Bone marrow (tissue), 2 donors: ENCODE measurements at places on chromosomes 3 and 15.
A peak's percentile ranks its signal among the peaks of the same experiment; 100 is the strongest.

DNA sequence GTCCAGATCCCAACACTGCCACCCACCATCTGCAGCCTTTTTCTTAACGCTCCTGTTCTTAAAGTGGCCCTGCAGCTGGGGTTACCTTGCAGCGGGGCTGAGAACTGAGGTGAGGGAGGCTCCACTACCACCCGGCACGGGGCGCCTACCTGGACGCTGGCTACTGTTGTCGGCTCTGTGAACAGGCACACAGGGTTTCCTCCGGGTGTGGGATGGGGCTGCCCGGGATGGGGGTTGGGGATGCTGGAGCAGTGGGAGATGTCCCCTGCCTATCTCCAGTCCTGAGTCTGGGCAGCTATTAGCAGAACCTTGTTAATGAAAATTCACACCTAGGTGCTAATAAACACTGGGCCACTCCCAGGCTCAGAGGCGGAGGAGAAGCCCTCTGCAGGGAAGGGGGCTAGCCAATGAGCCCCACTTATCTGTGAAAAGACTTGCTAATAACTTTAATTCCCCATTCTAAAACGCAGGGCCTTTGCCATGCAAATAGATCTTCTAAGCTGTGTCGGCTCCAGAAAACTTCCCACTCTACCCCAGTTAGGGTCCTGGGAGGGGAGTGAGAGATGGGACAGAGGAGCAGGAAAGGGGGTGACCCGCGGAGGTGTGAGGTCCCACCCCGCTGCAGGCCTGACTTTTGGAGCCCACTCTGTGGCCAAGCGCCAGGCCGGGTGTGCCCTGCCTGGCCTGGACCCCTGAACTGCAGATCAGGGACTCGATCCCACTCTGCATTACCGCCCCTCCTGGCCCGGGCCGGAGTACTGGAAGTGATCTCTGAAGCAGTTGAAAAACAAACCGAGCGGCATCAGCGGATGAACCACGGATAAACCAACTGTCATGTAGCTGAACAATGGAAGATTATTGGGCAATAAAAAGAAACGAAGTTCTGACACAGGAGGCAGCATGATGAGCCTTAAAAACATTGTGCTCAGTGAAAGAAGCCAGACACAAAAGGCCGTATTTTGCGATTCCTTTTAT lies 3.1 kb downstream of the MESP1 start:
- no peak for DNase-seq

GRCh38 chr3:179735321-179735720 lies 82.5 kb downstream of the USP13 start:
- DNase-seq, result no peak

DNA sequence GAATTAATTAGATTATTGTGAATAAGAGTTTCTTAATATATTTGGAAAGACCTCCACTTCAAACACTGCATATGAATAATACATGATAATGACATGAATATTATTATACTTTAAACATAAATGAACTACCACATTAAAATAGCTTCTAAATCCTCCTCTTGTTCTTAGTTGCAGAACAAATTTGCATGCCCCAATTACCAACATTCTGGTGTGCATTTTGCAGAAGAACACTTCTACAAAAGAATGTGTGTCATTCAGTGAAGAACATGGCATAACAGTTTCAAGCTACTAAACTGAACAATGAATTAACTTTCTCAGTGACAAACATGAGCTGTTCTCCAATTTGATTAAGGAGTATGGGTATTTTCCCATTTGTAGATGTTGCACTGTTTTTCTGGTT lies 711.3 kb upstream of the NAALADL2 start:
- no peak for DNase-seq

GRCh38 chr15:95669146-95669922 lies 661.2 kb upstream of the NR2F2 start:
- DNase-seq, result no peak

- DNase-seq, result no peak
Measured at GRCh38 chr3:70824078-70824477, 511.6 kb upstream of the MDFIC2 start.

- peak; percentile 47 for DNase-seq
Measured at GRCh38 chr15:72285927-72286516, 13.7 kb upstream of the PARP6 start.

DNA sequence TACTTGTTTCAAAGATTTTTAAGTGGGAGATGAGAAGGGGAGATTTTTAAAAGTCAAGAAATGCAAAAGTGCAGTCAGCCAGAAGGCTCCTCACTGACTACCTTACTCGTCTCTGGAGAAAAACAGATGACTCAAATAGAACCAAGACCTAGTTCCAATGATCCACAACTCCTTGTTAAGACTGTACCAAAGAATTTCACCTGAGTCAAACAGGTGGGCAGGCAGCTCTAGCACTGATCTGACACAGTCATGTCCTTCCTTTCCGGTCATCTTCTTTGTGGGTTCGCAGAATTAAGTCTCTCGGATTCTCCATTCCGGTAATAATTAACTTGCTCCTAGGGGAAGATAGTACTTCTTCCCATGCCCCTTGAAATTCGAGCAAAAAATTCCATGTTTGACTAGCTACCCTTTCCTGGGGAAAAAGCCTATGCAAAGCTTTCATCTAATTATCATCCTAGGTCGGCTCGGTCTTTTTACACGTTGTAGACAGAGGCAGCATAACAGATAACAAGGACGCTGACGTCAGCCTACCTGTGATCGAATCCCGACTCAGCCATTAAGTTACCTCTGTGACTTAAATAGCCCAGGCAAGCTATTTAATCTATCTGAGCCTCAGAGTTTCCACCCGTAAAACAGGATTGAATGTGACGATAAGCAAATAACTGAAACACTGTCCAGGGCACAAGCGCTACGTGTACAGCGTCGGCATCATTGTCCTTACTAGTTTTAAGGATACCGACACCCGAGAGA lies 758 bp downstream of the SELENOK start:
- no peak for DNase-seq

DNA sequence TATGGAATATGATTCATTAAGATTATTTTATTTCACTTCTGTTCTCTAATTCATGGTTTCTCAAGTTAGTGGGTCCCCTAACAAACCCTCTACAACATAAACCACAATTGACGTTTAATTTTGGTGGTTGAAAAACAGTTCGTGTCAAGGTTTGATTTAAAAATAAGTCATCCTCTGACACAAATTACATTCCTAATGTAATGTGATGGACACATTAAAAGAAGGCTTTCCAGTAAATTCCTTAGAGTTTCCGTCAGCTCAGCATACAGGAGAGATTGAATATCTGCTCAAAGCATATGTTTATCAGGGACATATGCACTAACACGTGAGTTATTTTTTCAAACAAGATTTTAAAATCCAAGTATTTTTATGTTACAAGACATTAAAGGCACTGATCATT lies 626.5 kb upstream of the ADAMTS9 start:
- no peak for DNase-seq

- DNase-seq, result peak; percentile 13
Measured at GRCh38 chr3:179068779-179069530, 2.7 kb downstream of the ZMAT3 start.

DNA sequence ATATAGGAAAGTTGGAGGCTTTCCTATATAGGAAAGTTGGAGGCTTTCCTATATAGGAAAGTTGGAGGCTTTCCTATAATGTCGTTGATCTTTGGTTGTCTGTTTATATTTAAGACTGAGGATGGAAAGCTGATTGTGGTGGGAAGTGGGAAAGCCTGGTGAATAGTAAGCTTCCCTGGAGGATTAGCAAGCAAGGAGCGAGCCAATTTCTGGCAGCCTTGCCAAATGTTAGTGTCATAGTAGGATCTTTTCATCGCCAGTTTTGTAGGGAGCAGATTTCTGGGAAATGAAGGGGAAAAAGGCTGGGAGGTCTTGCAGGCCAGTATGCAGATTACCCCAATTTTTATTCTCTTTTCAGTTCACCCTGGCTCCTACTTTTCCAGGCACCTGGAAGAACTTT lies 39.9 kb upstream of the CCNL1 start:
- no peak for DNase-seq

DNA sequence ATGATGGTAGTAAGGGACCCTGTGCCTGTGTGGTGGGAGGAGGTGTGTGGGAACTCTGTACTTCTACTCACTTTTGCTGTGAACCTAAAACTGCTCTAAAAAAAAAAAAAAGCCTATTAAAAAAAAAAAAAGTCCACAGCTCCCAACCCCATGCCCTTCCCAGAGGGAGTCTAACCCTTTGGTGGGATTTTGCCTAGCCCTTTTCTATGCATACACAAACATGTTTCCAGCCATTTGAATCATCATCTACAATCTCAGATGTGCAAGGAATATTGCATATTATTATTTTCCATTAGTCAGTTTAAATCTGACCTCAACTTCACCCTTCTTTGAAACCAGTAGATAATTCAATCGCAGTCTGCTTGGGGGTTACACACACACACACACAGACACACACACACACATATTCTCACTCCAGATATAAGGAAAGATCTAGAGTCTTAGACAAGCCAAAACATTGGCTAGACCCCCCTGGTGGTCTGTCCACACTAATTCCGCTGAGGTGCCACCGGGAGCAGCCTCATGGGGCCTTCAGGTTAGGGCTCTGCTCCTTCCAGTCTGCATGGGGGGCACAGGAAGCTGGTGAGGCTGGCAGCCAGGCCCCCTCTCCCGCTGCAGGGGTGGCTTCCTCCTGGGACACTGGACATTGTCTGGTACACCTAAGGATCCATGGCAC lies 75.5 kb upstream of the NR2E3 start:
- no peak for DNase-seq

- DNase-seq, result no peak
Measured at GRCh38 chr3:36480911-36481648, 100.8 kb downstream of the STAC start.

- no peak for DNase-seq
Measured at GRCh38 chr3:2423143-2423542, 324.5 kb downstream of the CNTN4 start.

DNA sequence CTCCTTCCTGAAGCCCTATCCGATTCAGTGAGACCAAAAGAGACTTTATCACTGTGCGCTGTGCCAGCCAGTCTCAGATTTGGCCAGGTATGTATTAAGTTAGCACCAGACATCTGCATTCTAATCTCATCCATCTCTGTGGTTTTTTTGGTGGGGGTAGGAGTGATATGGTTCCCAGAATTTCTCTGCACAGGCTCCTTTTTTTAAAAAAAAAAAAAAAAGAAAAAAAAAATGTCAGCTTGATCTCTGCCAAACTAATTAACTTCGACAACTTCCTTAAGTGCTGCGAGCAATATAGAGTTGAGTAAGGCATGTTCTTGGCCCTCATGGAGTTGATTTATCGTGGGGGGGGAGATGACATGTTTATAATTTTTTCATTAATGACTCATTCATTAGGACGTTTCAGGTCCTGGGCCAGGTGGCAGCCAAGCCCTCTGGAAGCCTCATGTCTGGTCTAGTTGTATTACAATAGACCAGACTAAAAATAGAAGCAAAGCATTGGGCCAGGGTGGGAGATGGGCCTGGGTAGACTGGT lies 12.9 kb downstream of the SLCO3A1 start:
- no peak for DNase-seq

GRCh38 chr3:150252462-150252861 lies 155.6 kb upstream of the TSC22D2 start:
- no peak for DNase-seq

GRCh38 chr15:45884289-45884688 lies 249.5 kb downstream of the SQOR start:
- no peak for DNase-seq

- DNase-seq, result no peak
Measured at GRCh38 chr3:64916192-64916798, 228.5 kb upstream of the ADAMTS9 start.

GRCh38 chr3:134362221-134362620 lies 12.0 kb downstream of the AMOTL2 start:
- DNase-seq, result no peak

DNA sequence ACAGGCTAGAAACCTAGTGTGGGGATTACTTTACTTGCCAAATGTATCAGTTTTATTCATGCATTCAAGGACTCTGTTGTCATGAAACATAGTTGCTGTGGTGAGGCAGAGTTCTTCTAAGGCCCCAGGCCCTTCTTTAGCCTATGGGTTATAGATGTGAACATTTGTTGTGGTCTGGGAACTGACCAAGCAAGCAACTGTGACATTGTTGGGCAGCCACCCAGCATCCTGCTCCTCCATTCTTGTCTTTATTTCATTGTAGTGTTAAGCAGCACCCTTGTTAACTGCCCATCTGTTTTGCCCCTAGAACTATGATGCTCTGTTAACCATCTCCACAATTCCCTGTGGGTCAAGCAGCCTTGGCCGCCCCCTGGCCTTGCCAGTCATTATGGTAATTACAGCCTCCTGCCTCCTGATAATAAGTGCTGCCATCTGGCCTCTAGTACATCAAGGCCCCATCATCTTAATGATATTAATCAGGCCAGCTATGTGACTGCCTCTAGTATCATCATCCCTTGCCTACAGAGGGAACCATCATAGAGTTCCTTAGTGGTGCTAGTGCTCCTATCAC lies 12.2 kb upstream of the IFT57 start:
- DNase-seq, result no peak

DNA sequence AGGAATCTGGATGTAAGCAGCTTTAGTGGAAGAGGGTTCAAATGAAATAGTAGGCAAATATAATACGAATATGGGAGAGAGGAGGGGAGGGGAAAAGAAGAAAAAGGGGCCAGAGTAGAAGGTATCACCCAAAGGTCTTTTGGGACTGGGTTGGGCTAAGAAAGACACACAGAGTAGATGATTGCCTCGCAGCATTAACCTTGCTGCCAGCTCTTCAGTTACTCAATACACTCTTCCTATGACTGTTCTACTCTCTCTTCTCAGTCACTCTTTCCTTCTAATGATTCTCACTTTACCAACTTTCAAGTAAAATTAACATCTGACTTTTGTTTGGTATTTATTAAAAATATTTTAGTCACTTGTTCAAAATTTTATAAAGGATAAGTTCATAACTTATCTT lies 52.8 kb downstream of the CLASP2 start:
- DNase-seq, result no peak

GRCh38 chr3:76566211-76566534 lies 473.7 kb upstream of the ROBO2 start:
- no peak for DNase-seq

GRCh38 chr3:182690172-182690571 lies 103.1 kb upstream of the ATP11B start:
- no peak for DNase-seq

DNA sequence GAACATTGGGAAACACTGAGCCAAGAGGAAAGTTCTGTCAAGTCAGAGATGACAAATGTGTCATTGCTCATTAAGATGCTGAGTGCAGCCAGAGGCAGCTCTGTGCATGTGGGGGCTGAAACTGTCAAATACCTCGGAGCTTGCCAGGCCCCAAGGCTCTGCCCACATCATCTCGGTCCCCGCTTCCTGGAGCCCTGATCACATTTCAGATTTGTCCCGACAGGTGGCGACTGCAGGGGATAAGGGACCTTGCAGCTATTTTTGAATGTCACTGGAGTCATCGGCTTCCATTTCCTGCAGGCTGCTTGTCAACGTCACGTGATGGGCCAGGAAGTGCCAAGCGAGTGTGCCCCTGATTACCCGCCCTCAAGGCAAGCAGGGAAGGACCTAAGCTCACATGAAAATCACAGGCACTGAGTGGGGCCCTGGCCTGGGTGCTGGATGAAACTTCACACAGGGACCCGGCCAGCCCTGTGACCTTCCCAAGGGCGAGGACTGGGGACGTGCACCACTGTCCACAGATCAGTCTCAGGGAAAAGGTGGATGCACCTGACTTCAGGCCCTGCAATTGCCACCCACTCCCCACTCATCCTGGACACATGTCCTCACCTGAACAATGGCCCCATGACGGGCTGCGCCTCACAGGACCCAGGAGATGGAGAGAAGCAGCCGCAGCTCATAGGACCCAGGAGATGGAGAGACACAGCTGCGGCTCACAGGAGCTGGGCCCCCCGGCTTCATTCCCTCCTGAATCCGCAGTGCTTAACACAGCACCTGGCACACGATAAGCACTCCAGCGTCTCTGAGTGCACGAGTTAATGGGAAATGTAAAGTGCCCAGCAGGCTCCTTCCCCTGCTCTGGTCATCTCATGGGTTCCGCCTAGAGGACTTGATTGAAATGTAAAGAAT lies 73.4 kb downstream of the NUP210 start:
- peak; percentile 95 for DNase-seq
